ENCODE measurements at places on chromosomes 5 and 9. TPM values are rescaled to one million over a fixed set of nuclear protein-coding genes. Genes with fewer than 3 reads are reported as not detected.

The BTNL8 gene
- 0.48 TPM for total RNA-seq

The RGS14 gene
- total RNA-seq, result 24.4 TPM

The OLFML2A gene
- total RNA-seq, result 11.4 TPM

The CCL27 gene
- not detected for total RNA-seq

The STPG3 gene
- not detected for total RNA-seq

The IER5L gene
- 1.0 TPM for total RNA-seq

The MORN5 gene
- total RNA-seq, result not detected

The PFN3 gene
- total RNA-seq, result not detected

The WWC1 gene
- 41.1 TPM for total RNA-seq

DNA sequence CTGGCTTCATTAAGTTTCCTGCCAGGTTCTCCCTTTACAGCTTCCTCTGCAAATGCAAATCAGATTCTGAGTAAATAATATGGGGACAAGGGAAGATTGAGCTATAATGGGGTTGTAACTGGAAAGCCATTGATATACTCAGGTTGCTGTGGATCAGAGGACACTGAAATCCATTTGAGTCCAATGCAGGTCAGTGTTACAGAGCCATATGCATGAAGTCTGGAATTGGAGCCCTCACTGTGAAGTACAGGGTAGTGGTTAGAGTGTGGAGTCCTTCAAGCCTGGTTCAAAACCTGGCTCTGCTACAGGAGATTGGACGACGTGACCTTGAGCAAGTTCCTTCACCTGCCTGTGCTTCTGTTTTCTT lies 48.7 kb downstream of the TIMD4 start:
- DNase-seq, result no peak

- DNase-seq, result no peak
These were observed 41.0 kb upstream of the ANGPTL2 start for GRCh38 chr9:127163409-127163808.

DNA sequence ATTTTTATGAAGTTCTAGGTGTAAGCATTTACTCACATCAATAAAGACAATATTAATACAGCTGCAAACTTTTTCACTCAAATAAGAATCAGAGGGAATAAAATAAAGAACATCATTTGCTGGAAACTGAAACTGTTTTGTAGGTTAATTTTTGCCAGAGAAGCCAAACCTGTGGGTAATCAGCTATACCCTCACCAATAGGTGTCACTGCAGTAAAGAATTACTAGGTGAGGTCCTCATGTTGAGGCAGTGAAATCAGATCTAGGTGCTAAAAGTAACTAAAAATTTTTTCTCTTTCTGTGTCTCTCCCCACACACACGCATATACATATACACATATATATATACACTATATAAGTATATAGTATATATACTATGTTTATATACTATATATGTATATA lies 1016.3 kb upstream of the SEMA6A start:
- no peak for DNase-seq

DNA sequence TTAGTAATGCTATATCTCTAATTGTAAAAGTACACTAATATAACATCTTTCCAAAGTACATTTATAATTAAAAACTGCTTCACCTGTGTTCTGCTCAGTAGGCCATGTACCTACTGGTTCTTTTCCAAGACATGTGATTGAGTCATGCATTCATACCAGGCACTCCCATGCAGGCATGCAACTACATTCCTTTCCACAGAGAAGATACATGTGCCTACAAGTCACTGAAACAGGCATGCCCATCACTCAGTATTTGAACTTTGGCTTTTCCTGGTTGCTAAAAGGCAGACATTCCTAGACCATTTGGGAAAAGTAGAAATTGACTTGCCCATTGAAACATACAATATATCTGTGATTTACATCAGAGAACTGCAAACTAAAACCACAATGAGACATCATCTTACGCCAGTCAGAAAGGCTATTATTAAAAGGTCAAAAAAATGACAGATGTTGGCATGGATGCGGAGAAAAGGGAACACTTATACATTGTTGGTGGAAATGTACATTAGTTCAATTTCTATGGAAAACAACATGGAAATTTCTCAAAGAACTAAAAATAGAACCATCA lies 148.3 kb upstream of the MOCS2 start:
- DNase-seq, result no peak

GRCh38 chr5:76404223-76405211 lies 1.4 kb downstream of the IQGAP2 start:
- DNase-seq, result no peak

- no peak for DNase-seq
These were observed 462.7 kb upstream of the CD180 start for GRCh38 chr5:67659288-67659687.

GRCh38 chr9:38031594-38031993 lies 37.4 kb downstream of the SHB start:
- DNase-seq, result no peak

GRCh38 chr9:77848897-77849296 lies 182.7 kb downstream of the GNAQ start:
- DNase-seq, result no peak

- DNase-seq, result no peak
These were observed 241.5 kb upstream of the COX7C start for GRCh38 chr5:86376214-86376613.

GRCh38 chr9:20728493-20729220 lies 44.6 kb downstream of the FOCAD start:
- DNase-seq, result no peak

GRCh38 chr9:87678650-87679355 lies 47.1 kb upstream of the CTSL start:
- DNase-seq, result peak; percentile 72

GRCh38 chr9:14170973-14171596 lies 142.9 kb downstream of the NFIB start:
- no peak for DNase-seq

DNA sequence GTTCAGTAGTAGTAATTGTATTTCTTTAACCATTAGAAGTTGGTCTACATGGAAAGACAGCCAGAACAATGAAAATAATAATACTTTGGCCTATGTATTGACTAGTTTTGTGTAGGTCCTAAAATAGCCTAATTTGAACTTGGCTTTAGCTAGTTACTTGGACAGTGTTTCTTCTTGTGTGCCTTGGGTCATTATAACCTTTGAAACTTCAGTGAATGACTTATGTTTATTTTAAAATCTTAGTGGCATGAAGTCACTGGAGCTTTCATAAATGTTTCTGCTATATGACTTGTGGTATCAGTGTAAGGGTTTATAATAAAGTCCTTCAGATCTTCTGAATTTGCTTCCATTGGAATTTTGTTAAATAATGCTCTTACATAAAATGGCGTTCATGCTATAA lies 2.6 kb upstream of the FAM120AOS start:
- DNase-seq, result no peak

DNA sequence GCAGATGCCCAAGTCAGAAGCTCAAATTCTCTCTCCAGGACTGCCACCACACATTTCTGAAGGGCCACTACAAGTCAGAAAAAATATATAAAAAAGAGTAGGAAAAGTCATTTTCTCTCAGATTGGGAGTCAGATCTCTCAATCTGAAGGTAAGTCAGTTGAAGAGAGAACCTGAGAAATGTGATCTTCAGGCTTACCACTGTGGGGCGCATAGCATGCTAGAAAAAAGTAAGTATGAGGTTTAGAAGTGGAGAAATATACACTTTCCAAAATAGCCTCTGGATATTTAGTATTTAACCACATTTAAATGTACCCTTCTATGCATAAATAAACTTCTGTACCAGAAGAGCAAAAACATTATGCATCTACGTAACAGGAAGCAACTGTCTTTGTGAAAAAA lies 800.7 kb upstream of the CTNND2 start:
- no peak for DNase-seq

DNA sequence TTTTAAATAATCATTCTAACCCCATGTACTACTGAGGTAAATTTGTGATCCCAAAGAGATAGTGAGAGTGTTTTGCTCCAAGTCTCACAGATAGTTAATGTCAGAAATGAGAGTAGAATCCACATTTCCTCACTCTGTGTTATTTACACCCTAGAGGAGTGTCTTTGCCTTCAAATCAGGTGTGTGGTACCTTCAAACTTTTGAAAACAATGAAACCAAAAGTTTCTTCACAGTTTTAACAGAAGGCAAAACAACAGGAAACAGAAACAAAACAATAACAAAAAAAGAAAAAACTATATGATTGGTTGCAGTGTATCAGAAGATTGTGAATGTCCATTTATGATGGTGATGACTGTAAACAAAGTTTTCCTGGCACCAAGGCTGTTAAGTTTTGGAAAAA lies 85.9 kb downstream of the ERBIN start:
- no peak for DNase-seq

DNA sequence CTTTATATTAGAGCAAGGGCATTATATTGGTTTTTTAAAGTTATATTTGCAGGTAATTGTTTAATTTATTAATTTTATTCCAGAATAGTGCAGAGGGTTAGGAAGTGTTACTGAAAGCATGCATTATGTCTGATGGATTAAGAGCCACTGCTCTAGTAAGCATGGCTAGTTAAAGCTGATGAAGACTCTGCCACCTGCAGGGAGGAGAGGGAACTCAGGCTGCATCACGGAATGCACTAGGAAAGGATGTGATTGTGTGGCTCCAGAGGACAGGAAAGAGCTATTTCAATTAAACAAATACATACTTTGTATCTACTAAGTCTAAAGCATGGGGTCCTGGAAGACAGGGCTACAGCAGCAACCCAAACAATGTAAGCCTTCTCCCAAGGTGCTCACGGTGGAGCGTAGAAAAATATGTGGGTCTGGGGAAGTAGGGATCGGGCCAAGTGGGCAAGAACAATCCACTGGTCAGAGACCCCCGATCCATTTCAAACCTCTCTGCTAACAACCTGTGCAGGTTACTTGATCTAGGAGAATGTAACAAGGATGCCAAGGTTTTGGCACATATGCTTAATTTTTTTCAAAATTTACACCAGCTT lies 15.3 kb upstream of the GRXCR2 start:
- peak; percentile 61 for DNase-seq

- no peak for DNase-seq
These were observed 51.6 kb downstream of the ELOVL7 start for GRCh38 chr5:60792438-60792837.

GRCh38 chr5:169781420-169782345 lies 144.6 kb downstream of the DOCK2 start:
- no peak for DNase-seq

- DNase-seq, result no peak
These were observed 201.8 kb upstream of the ZNF608 start for GRCh38 chr5:124948062-124948753.

GRCh38 chr9:136518623-136519022 lies 27.2 kb downstream of the NOTCH1 start:
- DNase-seq, result no peak

DNA sequence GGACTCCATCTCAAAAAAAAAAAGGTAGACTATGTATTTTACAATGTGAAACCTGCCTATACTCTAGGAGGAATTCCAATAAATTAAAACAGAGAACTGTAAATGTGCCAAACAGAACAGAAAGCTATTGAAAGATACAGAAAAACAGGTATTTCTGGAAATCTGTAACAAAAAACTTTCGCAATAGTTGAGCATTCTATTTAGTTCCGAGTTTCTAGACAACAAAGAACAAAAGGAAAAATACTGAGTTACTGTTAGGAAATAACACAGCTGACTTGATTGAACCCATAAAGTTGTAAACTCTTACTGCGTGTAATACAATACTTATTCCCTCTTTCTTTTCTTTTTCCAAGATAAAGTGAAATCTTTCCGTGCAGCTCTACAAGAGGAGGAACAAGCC lies 18.6 kb downstream of the DIMT1 start:
- DNase-seq, result no peak

DNA sequence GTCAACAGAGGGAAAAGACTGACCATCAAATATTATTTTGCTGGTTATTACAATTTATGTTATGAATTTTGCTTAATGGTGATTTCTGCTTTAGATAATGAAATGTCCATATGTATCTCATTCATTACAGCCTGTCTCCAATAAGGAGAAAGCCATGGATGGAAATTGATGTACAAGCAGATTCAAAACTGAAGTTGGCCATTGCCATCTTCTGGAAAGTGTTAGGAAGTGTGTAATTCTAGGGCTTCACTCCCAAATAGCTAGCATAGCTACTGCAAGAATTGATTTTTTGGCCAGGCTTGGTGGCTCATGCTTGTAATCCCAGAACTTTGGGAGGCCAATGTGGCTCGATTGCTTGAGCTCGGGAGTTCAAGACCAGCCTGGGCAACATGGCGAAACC lies 45.8 kb downstream of the DYNC2I2 start:
- DNase-seq, result no peak

DNA sequence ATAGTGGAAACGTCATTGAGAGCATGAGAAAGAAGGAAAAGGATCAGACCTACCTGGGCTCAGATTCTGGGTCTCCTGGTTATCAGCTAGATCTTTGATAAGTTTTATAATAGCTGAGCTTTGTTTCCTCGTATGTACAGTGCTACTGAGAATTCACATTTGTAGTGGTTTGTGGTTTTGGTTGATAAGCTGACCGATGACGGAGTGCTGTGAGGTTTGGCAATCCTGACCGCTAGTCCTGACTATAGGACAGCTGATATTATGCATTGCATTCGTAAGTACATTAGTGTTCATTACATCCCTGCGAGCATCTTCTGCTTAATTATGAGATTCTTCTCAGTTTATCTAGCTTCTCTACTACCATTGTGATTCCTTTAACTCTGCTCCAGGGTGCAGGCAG lies 190.7 kb upstream of the SLC27A6 start:
- no peak for DNase-seq

DNA sequence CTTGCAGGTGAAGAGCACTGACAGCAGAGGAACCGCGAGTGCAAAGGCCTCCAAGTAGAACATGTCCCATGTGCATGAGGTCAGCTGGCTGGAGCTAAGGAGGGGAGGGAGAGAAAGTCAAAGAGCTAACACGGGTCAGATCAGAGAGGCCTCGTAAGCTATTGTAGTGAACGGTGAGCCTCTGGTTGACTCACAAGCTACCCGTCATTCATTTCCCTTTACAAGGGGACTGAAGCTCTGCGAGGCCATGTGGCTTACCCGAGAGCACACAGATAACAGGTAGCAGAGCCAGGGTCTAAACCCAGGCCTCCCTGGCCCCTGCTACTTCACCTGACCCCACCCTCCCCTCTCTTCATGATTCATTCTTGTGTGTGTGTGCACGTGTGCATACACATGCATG lies 152.7 kb upstream of the ADRA1B start:
- DNase-seq, result no peak

DNA sequence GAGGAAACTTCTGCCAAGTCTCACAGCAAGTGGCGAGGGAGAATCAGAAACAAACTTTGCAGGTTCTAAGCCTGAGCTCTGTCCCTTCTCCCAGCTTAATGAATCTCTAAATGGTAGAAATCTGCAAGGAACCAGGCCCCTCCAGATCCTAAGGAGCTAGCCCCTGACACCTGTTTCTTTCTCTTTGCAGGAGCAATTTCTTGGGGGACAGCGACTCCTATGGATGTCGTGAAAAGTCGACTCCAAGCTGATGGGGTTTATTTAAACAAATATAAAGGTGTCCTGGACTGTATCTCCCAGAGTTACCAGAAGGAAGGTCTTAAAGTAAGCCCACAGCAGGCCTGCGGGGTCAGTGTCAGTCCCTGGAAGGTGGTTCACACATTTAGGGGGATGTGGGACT lies 21.8 kb downstream of the IL9 start:
- no peak for DNase-seq

DNA sequence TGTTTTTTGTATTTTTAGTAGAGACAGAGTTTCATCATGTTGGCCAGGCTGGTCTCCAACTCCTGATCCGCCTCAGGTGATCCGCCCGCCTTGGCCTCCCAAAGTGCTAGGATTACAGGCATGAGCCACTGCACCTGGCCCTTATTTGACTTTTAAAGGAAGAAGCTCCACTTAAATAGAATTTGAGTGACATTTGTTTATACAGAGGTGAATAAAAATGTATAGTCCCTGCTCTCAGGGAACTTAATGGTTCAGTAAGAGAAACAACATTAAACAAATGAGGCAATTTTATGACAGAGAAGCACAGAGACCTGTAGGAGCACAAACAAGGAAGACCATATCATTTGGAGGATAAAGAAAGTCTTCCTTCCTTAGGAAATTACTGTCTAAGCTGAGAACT lies 65.7 kb downstream of the C9orf152 start:
- DNase-seq, result no peak
